ENCODE measurements at places on chromosomes 3 and 15.

DNA sequence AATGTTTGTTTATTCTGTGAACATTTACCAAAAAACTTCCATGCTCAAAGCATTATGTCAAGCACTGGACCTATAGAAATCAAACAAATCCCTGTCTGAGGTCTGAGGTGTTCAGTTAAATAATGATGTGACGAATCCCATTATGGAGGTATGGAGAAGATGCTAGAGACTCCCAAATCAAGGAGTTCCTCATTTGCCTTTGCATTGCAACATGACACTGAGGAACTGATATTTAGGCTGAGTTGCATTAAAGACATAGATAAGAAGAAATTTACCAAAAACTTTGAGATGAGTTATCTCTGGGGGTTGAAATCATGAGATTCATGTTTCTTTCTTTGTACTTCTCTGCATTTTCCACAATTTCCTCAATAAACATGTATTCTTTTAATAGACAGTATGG is 16.0 kb downstream of the CD200 start:
- no peak for DNase-seq

- peak; percentile 72 for DNase-seq
Observed at GRCh38 chr3:189967254-189967865, 153.3 kb downstream of the P3H2 start.

DNA sequence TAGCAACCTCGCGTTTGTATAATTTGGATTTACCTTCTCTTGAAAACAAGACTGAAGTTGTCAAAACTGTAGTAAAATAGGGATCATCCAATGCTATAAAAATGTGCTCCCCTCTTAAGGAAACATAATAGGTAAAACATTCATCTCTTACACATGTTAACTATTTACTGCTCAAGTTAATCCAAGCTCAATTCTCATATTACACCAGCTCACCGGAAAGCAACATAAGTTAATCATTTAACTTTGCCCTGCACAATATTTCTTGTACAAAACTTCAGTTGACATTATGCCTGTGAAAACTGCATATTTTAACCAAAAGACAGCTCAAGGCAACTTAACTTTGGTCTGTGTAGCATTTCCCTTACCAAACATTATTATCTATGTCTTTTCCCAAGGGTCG is 634.2 kb downstream of the NAALADL2 start:
- no peak for DNase-seq

- no peak for DNase-seq
Observed at GRCh38 chr3:186166491-186167288, 57.8 kb upstream of the ETV5 start.

- DNase-seq, result no peak
Observed at GRCh38 chr15:80070840-80071239, 11.4 kb downstream of the ZFAND6 start.

- no peak for DNase-seq
Observed at GRCh38 chr3:184800349-184800930, 11.5 kb upstream of the VPS8 start.

- peak; percentile 65 for DNase-seq
Observed at GRCh38 chr3:67357610-67358458, 296.6 kb downstream of the SUCLG2 start.

DNA sequence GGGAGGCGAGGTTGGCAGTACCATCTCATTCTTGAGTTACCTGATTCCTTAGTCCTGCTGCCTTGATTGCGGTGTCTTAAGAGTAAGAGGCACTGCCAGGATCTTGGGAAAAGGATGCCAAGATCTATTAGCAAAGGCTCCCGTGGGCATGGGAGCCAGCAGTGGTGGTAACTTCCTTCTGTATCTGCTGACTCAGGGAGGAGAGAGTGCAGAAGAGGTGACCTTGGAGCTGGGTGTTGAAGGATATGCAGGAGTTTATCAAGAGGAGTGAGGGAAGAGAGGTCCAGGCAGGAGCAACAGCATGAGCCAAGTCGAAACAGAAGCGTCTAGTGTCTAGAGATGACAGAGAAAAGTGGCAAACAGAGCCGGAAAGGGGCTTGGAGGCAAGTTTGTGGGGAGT is 4.5 kb downstream of the MESP2 start:
- no peak for DNase-seq

GRCh38 chr15:70051948-70052633 is 45.6 kb downstream of the TLE3 start:
- DNase-seq, result no peak

GRCh38 chr15:52050416-52050815 is 31.4 kb downstream of the MAPK6 start:
- no peak for DNase-seq

DNA sequence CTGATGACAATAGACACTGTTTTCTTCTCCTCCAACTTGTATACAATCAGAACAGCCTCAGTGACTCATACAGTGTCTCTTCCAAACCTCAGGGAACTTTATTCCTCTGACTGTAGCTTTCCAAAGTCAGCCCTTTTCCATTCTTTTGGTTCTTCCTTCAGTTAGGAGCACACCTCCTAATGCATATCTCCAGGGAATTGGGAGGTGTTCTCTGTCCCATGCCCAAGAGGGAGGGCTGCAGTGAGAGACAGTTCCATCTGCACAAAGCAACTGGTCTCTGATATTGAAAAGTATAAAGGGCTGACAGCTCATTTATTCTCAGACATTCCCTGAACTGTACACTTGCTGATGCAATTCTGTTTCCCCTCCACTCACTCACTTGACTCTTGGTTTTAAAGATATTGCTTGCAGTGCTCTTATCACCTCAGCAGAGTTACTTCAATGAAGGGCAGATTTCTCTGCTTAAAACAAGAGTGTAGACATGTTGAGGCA is 337.8 kb upstream of the TBC1D5 start:
- no peak for DNase-seq

DNA sequence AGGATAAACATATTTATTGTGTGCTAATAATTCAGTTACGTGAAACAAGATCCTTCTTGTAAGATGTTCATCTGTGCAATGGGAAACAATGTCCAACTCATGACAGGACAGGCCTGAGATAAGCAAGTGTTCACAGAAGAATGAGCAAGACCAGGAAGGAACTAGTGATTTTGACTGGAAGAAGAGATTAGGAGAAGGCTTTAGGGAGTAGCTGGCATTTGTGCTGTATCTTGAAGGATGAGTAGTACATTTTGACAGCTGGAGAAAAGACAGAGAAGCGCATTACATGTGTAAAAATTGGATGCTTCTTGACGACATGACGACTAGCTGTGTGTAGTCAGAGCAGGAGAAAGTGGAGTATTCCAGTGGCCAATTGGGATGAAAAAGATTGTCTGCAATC is 48.4 kb downstream of the GBE1 start:
- no peak for DNase-seq

DNA sequence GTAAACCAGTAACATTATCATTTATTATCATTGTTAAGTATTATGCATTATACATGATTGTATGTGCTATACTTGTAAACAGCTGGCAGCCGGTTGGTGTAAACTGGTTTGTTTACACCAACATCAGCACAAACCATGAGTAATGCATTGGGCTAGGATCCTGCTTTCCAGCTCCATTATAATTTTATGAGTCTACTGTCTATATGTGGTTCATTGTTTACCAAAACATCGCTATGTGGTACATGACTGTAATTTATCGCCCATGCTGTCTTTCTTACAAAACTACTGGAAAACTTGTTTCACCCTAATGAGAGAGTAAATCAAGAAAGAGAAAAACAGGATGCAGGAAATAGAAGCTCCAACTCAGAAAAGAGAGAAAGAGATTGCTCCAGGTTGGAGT is 224.8 kb upstream of the CBLB start:
- no peak for DNase-seq

- DNase-seq, result no peak
Observed at GRCh38 chr15:68278595-68279405, 1.3 kb downstream of the FEM1B start.

DNA sequence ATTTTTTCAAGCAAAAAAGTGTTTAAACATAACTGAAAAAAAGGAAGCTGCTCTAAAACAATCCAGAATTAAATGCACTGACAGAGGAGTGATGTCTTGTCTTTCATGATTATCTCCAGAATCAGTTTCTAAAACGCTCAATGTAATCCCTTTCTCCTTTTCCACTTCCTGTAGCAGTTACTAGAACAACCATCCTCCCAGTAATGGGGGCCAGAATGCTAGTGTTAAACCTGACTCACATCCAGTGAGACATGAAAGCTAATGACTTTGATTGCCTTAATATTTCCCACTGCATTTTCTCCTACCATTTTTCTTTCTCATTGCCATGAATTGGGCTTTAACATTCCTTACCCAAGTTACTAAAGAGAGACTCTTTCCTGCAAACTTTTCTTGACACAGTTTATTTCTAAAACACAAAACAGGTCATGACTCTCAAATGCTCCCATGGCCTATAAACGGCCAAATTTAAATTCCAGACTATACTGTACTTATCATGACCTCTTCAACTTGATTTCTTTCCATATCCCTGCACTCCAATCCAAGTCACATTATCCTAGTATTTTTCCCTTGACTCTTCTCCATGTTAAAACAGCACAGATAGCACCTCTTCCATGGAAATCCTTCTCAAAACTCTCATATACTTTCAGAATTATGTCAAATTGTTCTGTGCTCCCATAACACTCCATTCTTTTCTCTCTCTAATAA is 341.4 kb downstream of the NAALADL2 start:
- peak; percentile 61 for DNase-seq

- no peak for DNase-seq
Observed at GRCh38 chr3:194720048-194720447, 34.4 kb downstream of the FAM43A start.

DNA sequence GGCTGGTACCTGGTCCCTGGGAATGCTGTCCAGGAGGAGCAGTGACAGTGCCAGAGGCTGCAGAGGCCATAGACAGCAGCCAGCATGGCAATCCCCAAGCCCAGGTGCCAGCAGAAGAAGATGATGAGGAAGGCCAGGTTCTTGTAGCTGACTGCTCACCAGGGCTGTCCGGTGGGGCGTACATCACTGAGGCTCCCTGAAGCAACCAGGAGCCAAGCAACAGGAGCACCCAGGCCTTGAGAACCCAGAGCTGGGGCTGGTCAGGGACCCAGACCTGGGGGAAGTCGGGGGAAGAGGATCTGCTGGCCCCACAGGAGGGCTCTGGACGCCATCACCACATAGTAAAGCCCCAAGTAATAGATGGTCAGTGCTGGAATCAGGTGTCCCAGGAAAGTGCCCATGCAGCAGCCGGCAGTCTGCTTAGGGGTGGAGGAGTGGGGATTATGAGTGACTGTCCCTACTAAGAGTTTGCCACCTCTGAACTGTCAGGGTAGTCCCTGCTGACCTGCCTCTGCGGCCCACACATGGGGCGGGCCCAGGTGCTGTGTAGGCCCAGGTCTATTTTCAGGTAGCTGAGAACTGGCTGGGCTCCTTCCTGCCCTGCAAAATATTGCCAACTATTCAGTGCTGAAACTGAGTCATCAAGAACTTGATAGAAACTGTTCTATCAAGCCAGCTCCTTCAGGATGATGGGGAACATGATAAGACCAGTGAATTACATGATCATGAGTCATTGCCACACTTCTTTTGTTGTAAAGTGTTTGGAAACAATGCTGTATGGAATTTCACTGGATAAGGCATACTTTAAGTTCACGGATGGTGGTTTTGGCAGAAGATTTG is 68.7 kb downstream of the CHRD start:
- DNase-seq, result no peak

- DNase-seq, result no peak
Observed at GRCh38 chr15:30036036-30036703, 46.6 kb upstream of the GOLGA8J start.

DNA sequence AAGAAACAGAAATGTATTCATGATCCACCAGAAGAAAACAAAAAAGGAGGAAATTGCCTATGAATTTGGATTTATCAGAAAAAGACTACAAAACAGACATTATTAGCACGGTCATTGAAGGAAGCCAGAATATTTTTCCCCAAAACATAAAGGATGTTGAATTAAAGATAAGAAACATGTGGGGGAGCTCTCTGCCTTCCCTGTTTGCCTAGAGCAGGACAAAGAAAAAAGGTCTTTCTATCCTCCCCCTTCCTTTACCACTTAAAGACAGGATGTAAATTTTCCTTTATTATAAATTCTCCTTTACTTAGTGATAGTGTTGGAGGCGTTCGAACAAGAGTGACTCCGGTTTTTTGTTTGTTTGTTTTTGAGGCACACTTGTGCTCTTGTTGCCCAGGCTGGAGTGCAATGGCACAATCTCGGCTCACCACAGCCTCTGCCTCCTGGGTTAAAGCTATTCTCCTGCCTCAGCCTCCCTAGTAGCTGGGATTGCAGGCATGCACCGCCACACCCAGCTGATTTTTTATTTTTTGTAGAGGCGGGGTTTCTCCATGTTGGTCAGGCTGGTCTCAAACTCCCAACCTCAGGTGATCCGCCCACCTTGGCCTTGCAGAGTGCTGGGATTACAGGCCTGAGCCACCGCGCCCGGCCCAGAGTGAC is 14.9 kb upstream of the RPN1 start:
- no peak for DNase-seq
